Inflammatory macrophage treated with lipopolysaccharide for 4 hours (primary cell): ENCODE measurements at places on chromosomes 4 and X.
A peak's percentile ranks its signal among the peaks of the same experiment; 100 is the strongest.

- no peak for DNase-seq
These were observed 450.9 kb upstream of the NR3C2 start for GRCh38 chr4:148893095-148893494.

DNA sequence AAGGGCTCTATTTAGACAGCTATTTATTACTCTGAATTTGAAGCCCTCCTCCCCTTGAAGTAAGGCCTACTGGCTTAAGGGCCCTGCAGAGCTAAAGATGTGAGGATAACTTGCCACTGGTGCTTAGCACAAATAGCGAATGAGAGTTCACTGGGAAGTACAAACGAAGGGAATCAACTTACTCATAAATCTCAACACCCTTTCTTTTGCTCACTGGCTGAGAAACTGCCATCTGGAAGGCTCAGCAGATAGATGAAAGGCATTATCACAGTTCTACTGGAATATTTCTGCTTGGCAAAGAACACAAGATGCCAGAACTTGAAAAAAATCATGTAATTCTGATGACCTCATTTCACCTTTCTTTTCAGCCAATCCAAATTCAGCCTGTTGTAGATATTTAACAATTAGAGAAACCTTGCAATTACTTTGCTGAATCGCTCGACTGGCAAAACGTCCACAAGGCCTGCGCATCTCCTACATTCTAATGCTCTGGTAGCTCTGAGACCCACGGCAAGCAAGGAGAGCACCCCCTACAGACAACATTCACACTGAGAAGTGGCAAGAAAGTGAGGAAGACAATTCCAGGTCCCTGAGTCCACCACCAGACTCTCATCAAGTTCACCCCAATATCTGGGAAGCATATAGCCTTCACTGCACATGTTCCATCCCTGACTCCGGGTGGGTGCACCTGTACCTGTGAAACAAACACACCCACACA is 27.5 kb downstream of the TSPAN5 start:
- no peak for DNase-seq

DNA sequence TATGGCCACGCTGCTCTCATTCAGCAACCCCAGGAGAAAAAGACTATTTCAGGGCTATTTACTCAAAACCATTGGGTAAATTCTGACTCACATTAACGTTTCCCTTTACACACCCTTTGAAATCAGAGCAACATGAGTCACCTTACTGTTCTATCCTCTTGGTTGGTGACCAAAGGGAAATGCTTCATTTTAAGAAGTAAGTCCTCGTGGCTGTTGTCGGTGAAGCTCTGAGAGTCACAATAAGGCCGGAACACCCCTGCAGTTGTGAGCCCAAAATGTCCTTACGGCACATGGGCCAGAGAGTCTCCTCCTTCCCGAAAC is 56.3 kb upstream of the SPRY1 start:
- peak; percentile 84 for DNase-seq

- no peak for DNase-seq
These were observed 64.1 kb upstream of the ATXN3L start for GRCh38 chrX:13383907-13384306.

DNA sequence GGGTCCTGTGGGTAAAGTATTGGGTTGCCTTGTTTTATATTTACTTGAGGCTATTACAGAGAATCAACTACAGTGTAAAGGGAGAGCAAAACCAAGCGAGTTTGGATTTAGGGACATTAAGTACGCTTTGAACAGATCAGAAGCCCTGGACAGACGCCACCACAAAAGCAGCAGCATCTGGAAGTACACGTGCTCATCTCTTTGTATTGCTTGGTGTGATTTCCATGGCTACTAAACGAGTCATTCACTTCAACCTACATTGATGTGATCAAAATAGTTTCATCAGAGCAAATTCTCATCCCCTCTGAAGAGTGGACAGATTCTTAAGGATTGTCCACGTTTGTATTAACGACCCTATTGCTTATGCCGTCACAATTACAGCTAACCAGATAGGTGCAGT is 85.1 kb downstream of the SORBS2 start:
- no peak for DNase-seq

DNA sequence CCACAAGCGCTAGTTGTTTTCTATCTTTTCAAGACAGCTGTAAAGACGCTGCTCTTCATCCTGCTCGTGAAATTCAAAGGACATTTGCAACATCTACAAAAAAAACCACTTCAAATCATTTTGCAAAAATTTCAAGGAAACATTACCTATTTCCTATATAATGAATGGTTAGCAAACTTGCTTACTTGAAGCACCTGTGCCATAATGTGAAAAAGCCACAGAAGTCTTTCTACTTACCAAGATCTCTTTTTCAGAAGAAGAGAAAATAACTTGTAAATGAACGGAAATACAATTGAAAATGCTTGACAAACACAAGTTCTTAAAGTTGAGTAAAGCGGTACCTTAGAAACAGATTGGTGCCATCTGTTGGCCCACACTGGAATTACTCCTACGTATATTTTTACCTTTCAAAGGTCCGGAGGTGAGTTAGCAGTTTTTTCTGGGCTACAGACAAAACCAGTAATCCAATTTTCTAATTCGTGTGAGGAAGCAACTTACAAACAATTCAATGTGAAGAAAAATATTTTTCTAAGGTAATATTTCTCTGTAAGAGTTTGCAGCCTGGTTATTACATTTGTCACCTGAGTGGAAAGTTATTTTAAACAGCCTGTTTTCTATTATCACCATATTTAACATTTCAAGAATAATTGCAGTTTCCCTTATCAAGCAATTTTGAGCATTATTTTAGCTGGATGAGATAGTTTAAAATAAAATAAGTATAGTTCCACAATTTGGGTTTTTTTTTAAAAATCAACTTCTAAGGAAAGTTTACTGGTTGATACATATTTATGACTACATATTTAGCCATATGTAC is at the start of gene TLR6:
Gene TLR6, minus strand, starts transcription at position 294 of the 814 bp plus-strand sequence. CDS start 27,344 bp downstream, outside the sequence.
- DNase-seq, result peak; percentile 83

GRCh38 chrX:31435592-31435991 is 363.8 kb upstream of the FTHL17 start:
- DNase-seq, result no peak

GRCh38 chr4:4296283-4296846 is 6.3 kb downstream of the ZBTB49 start:
- no peak for DNase-seq

- no peak for DNase-seq
These were observed 3.2 kb downstream of the MAGED1 start for GRCh38 chrX:51896626-51897025.

- peak; percentile 87 for DNase-seq
These were observed 11.8 kb upstream of the SPON2 start for GRCh38 chr4:1183985-1184773.

DNA sequence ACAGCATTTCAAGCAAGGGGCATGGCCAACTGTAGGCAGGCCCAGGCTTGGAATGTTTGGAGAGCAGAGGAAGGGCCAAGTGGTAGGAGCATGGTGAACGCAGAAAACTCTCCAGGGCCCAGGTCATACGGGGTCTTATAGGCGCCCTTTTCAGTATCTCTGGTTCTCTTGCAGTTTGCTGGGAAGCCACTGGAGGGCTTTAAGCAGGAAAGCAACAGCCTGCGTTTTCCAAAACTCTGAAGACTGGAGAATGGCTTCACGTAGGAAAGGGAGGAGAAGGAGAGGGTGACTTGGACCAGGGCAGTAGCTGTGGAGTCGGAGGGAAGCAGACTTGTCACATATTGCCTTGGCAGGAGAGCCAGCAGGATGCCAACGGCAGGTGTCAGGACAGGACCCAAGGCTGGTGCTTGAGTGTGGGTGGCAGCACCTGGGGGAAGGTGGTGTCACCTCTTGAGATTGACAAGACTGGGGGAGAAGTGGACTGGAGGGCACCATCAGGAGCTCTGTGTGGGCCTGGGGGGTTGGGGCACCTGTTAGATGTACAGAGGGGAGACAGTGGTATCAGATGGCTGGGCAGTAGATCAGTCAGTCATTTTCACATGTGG is 21.9 kb downstream of the TKTL1 start:
- DNase-seq, result peak; percentile 11

DNA sequence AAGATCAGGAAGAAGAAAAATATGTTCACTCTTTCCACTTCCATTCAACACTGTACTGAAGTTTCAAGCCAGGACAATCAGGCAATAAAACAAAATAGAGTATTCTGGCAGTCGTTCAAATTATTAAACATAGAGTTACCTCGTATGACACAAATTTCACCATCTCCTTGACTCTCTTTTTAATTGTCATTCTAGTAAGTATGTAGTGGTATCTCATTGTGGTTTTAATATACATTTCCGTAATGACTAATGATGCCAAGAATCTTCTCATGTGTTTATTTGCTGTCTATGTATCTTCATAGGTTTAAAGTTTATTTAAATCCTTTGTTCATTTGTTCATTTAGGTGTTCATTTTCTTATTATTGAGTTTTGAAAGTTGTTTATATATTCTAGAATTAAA is 352.2 kb downstream of the IDS start:
- DNase-seq, result no peak

DNA sequence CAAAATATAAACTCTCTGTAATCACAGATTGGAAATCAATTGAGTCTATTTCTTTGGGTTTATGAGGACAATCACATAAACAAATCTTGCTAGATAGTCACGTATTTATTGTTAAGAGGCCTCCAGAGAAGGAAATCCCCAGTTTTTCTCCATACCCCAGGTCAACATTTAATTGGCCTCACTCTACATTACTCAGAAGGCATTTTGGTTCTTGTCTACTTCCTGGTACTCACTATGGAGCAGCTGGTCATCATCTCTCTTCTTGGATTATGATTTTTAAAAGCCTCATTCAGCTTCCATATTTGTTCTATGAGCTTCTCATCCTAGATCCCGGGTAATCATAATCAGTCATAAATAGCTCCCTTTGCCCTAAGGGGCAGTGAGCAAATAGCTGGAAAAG is 81.6 kb upstream of the LNX1 start:
- DNase-seq, result no peak

DNA sequence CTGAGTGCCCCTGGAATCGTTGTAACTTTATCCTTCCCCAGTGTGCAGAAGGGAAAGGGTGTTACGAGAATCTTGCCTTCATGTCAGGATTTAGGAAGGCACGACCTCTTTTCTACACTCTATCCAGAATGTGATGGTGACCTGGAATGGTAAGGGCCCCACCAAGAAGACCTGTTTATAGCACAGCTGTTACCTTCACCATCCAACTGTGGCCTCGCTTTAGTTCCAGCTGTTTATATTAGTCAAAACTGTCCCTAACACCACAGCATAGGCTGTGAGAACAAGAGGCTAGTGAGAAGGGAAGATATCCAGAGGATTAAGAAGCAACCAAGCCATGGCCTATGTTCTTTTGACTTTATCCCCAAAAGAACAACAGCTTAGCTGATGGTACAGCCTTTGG is 28.0 kb downstream of the ARX start:
- DNase-seq, result no peak

- DNase-seq, result no peak
These were observed 75.3 kb downstream of the NAP1L3 start for GRCh38 chrX:93598076-93598475.
